ENCODE measurements at places on chromosomes 6 and 20.

- no peak for DNase-seq
Observed at GRCh38 chr20:53734006-53734688, 140.5 kb upstream of the ZNF217 start.

DNA sequence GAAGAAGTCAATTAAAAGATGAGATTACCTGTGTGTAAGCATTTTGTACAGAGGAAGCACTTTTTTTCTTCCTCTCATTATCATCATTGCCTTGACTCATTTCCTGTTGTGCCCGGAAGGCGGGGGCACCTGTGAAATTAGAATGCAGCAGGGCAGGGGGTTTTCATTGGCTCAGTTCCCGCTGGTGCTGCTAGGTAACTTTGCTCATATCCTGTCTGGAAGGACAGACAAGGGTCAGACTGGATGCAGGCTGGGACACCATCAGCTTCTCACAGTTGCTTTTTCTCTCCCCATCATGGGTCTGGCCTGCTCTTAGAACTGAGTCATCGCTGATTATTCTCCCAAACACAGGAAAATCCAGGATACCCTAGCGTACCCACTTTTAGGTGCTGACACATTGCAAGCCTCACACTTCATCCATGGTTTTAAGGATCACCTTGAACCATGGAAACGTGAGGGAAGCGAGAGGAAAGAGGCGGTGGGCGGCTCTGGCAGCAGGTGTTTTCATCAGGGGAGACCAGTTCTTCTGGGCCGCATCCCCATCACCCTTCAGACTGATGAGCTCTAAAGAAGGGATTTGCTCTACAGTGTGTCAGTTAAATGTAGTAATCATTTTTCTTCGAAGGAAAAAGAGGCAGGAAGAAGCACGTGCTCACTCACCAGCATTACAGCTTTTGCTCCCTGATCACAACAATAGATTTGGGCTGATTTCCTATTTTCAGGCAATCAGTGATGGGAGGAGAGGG is 195.7 kb upstream of the SASH1 start:
- no peak for DNase-seq

- no peak for DNase-seq
Observed at GRCh38 chr20:10217721-10218410, 764 bp upstream of the SNAP25 start.

DNA sequence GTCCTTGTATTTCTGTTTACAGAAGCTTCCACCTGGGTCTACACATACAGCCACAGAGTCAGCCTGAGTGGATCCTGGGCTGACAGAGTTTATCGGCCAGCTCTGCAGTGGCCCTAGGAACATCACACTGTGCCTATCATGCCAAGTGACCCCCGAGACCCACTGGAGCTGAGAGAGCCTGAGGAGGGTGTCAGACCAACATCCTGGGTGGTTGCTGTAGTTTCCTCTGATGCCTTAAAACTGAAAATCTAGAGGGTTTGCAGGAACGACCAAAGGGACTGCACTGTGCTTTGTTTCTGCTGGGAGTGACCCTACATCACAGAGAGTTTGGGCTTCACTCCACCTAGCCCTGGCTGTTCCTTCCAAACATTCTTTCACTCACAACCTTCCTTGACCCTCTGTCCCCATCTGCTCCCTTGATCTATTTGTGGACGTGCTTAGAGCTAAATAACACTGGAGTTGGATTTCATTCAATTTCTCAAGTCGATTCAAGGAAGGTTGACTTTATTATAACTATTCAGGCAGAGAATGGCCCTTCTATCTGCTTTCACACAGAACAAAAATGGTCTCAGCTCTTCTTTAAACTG is 18.1 kb downstream of the MYLK4 start:
- no peak for DNase-seq

- no peak for DNase-seq
Observed at GRCh38 chr6:97963193-97963592, 680.2 kb upstream of the MMS22L start.

DNA sequence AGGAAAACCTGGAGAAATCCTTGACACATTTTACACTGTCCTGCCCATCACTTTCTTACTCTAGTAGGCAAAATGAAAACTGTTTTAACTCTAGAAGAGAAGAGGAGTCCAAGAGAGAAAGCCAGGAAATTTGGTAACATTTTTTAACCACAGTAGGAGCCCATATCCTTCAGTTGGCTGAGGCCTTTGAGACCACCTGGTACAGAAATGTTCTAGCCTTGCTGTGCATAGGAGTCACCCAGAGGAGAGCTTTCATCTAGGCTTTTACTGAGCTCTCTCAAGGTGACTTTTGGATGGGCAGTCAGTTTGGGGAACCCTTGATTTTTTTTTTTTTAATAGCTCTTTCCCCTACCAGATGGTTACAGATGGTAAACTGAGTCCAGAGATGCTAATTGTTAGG is 25.0 kb downstream of the LRRN4 start:
- DNase-seq = no peak

DNA sequence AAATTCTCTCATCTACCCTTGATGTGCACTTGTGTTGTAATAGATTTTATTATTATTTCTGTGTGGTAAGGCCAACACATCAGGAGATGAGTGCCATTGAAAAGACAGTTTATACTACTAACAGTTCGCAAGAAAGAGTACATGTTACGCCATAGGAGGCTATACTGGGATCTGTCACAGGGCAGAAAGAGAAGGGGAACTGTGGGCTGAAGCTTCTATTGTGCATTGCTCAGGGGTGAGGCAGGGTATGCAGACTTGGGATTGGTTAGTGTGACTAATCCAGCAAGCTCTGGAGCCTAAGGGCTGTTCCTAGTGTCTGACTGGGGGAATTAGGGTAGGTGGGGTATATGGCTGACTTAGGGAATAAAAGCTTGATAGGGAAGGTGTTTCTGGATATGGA is 50.9 kb downstream of the GPR63 start:
- no peak for DNase-seq

- DNase-seq = no peak
Observed at GRCh38 chr6:4967301-4968030, 36.4 kb downstream of the RPP40 start.

- DNase-seq = no peak
Observed at GRCh38 chr6:107550241-107550840, 60.4 kb downstream of the SOBP start.

- no peak for DNase-seq
Observed at GRCh38 chr6:142262231-142262630, 39.6 kb upstream of the ADGRG6 start.

DNA sequence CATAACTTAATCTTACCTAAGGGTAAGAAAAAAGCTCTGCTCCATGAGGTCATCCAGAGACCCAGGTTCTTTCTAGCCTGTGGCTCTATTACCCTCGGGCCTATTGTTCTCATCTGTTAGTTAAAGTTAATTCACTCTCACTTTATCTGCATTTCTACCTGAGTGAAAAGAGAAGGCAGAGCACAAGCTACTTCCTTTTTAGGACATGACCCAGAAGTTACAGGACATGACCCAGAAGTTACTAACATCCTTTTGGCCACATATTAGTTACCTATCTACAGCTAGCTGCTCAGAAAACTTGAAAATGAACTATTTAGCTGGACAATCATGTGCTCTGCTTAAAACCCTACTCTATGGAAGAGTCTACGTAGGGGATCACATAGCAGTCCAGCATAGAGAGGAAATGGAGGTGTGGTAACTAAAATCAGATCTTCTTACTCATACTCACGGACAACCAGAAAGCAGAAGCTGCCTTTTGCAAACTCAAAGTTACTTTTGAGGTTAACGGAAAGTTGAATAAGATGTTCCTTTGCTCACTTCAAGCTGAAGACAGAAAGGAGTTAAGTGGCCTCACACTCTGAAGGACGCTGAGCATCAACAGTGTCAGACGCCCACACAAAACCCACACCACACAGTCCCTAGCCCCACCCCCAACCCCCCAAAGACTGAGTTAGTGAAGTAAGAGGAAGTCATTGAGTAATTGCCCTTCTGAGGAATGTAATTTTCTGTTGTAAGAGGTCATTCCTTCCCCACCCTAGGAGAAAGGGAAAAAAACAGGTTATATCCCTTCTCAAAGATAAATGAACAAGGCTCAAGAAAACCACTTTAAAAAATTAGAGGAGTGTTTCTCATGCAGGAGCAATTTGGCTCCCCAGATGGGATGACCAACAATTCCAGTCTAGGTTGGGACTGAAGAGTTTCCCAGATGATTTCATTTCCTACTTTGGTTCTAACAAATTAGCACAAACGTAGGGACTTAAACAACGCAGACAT is 45.9 kb upstream of the TAB2 start:
- peak; percentile 67 for DNase-seq

- no peak for DNase-seq
Observed at GRCh38 chr20:38181971-38182370, 16.9 kb upstream of the TGM2 start.

GRCh38 chr20:50472693-50473664 is 37.2 kb upstream of the PTPN1 start:
- DNase-seq = no peak

DNA sequence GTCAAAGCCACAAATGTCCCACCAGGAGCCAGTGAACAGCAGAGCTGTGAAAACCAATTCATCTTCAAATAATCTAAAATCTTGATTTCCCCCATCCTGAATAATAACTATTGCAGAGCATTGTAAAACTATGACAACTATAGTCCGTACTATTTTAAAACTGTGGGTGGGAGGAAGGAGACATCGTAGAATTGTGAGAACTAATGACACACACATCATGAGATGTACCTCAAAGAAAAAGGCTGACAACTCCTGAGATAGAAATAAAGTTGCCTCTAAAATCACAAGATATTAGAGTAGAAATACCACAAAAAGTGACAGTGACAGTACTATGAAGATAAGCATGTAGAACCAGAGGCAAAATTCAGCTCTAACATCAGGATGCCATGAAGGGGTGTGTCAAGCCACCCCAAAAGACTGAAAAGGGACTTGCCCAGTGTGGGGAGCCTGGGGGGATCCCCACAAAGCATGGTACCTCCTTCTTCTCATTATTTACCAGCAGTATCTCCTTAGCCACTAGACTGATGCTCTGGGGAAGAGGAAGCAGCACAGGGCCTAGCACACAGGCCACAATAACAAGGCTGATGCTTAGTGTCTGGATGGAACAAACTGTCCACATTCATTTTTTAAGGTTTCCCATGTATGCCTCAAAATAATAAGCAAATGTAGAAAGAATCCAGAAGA is 13.4 kb downstream of the NAPB start:
- no peak for DNase-seq

- no peak for DNase-seq
Observed at GRCh38 chr6:5034328-5034727, 30.5 kb upstream of the RPP40 start.

GRCh38 chr6:76792394-76792793 is 670.9 kb downstream of the HTR1B start:
- DNase-seq = no peak

DNA sequence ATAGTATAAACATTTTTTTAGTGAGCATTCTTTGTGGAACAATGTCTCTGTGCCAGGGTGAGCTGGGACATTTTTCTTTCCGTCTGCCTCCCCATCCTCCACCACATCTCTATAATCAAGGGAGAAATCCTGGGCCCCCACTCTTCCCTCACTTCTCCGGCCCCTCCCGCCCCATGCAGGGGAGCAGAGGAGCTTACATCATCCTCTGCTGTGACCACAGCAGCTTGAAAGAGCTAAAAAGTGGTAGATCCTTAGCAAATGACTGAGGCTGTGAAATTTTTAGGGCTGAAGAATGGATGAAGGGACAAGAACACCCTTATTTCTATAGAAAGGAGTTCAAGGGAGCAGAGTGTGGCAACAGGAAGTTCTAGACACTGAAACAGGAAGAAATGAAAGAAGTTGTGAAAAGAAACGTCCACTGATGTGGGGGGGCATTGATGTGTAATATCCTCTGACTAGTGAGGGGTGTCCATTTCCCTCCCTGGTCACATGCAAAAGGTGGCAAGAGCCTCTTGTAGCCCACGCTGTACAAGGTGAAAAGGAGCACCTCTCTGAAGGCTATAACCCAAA is 380.3 kb upstream of the JARID2 start:
- no peak for DNase-seq

DNA sequence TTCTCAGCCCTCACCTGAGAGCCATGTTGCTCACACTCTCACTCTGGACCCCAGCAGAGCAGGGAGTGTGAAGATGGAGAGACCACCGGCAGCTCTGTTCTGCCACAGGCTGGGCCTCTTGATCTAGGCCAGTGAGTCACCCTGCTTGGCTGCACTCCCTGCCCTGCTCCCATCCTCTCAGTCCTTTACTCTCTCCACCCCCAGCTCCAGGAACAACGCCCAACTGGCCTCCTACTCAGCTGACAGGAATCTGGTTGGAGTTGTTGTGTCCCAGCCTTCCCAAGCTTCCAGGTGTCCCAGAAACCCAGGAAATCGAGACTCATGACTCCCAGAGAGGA is at the start of gene PSORS1C1:
Gene PSORS1C1, plus strand, starts transcription at position 260 of the 338 bp plus-strand sequence. CDS start 14,833 bp downstream, outside the sequence.
- no peak for DNase-seq

- no peak for DNase-seq
Observed at GRCh38 chr6:147180926-147181325, 23.3 kb upstream of the STXBP5 start.

DNA sequence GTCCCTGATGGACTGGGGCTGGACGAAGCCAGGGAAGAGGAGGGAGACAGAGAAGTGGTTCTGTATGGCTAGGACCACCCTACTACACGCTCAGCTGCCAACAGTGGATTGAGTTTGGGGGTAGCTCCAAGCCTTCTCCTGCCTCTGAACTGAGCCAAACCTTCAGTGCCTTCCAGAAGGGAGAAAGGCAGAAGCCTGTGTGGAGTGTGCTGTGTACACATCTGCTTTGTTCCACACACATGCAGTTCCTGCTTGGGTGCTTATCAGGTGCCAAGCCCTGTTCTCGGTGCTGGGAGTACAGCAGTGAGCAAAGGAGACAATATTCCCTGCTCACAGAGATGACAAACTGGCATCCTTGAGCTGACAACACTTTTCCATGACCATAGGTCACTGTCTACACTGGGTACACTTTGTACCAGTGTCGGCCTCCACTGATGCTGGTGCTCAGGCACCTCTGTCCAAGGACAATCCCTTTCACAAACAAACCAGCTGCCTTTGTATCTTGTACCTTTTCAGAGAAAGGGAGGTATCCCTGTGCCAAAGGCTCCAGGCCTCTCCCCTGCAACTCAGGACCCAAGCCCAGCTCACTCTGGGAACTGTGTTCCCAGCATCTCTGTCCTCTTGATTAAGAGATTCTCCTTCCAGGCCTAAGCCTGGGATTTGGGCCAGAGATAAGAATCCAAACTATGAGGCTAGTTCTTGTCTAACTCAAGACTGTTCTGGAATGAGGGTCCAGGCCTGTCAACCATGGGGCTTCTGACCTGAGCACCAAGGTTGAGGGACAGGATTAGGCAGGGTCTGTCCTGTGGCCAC is 11.3 kb upstream of the RBCK1 start:
- DNase-seq = no peak

DNA sequence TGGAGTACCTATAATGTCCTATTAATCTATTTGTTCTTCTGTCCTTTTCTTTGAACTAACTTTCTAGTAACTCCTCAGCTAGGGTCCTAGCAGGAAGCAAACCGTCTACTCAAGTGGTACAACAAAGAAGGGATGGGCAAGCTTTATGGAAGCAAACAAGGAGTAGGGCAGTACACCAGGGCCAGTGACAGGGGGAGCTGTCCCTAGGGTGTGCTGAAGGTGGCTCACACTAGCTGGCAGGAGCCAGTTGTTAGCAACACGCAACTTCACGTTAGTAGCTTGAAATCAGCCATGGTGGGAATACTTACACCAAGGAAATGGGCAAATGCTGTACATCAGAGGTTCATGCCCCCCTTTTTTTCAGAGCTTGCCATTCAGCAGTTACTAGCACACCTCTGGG is 74.0 kb upstream of the EYA2 start:
- DNase-seq = no peak

GRCh38 chr20:34586488-34587163 is 28.1 kb downstream of the MAP1LC3A start:
- no peak for DNase-seq

- no peak for DNase-seq
Observed at GRCh38 chr20:24425523-24426135, 43.8 kb upstream of the SYNDIG1 start.

Data from GM12864 (cell line).